ENCODE measurements at places on chromosomes 5 and 9. TPM values are rescaled to one million over a fixed set of nuclear protein-coding genes. Genes with fewer than 3 reads are reported as not detected.

Gene CATSPER3
- 0.69 TPM for total RNA-seq

Gene OGN
- total RNA-seq, result 0.08 TPM

Gene SEC24A
- 22.7 TPM for total RNA-seq

Gene PCDHA6
- total RNA-seq, result 0.31 TPM

Gene GRIN1
- total RNA-seq, result 4.9 TPM

Gene SPARC
- total RNA-seq, result 228 TPM

Gene ERP44
- total RNA-seq, result 10.1 TPM

Gene MLANA
- total RNA-seq, result not detected

Gene ENTPD8
- 3.9 TPM for total RNA-seq

Gene SMIM32
- 0.31 TPM for total RNA-seq

Gene ROR2
- 5.9 TPM for total RNA-seq

Gene SLC1A3
- 0.13 TPM for total RNA-seq

Gene STC2
- total RNA-seq, result 32.2 TPM

Gene TAS2R1
- not detected for total RNA-seq

Gene DMRTA1
- total RNA-seq, result 1.8 TPM

Gene MOCS2
- total RNA-seq, result 39.5 TPM

Gene RECK
- 13.2 TPM for total RNA-seq

Gene LTC4S
- total RNA-seq, result 0.69 TPM

Gene ZBTB6
- 5.9 TPM for total RNA-seq

Gene ZNF608
- 37.5 TPM for total RNA-seq

Gene STK32A
- not detected for total RNA-seq

Gene DBH
- total RNA-seq, result not detected

Gene CD274
- 0.21 TPM for total RNA-seq

Gene FOXD4
- total RNA-seq, result 0.23 TPM

Gene TCF7
- 24.0 TPM for total RNA-seq

Gene GLDC
- 4.0 TPM for total RNA-seq

Gene FYB1
- total RNA-seq, result 0.46 TPM

Data from Panc1 (cell line).